NCI-H526 (cell line): ENCODE measurements at places on chromosomes 12 and 14.

DNA sequence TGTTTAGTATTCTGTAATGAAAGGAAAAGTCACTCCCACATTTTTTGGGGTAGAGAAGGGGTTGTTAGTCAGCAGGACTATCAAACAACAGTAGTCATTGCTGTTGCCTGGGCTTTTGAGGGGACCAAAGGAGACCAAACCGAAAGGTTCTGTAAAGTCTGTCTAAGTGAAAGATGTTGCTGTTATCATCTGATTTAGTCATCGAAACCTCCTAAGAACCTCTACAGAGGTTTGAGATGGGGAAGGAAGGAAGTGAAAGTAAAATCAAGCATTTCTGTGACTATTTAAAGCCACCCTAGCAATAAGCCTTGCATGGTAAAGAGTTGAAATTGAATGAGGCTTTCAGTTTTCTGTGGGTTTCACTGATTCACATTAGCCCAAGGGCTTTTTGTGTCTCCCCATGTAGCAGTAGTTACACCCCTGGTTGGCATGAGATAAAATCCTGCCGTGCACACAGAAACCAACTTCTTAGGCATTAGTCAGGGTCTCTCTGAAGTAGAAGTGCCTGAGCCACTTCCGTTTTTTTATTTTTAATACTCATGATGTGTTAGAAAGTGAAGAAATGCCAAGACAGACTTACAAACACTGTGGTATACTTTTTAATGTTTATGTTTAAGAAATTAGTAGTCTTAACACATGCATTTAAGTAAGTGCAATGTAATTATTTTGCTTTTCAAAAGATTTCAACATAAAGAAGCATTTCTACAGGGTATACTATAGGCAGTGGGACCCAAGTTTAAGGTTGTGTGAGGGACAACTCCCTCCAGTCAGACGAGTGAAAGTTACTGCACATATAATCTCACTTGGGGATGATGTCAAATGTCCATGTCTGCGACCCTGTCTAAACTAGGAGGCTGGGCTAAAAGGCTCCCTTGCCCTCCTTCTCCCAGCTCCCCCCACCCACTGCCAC, 50.4 kb downstream of the DYRK2 start:
- no peak for DNase-seq

- no peak for DNase-seq
Measured at GRCh38 chr12:83016218-83016835, 329.6 kb downstream of the TMTC2 start.

DNA sequence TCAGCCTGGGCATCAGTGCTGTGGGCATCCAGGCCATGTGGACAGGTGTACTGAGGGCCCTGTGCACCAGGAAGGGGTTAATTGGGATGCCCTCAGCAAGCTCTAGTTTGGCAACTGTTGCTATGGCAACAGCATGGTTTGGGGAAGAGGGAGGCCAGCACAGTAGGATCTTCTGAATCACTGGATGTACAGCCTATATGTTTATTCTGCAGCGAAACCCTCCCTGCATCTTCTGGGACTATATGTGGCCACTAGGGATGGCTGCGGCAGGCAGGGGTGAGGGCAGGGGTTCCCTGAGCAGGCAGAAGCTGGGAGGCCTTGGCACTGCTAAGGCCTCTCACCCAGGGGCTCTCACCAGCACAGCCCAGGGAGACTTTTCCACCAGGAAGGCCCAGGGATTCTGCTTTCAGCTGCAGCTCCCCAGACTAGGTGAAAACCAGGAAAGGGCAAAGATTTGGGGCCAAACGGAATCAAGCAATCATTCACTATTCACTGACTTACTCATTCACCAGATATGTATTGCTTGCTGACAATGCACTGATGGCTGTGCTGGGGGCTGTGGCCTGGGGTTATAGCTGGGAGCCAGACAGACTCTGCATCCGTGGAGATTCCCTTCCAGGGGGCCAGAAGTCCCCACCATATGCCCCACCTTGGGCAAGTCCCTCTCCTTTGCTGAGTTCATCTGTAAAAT, 42.8 kb downstream of the IRF2BPL start:
- DNase-seq = no peak

DNA sequence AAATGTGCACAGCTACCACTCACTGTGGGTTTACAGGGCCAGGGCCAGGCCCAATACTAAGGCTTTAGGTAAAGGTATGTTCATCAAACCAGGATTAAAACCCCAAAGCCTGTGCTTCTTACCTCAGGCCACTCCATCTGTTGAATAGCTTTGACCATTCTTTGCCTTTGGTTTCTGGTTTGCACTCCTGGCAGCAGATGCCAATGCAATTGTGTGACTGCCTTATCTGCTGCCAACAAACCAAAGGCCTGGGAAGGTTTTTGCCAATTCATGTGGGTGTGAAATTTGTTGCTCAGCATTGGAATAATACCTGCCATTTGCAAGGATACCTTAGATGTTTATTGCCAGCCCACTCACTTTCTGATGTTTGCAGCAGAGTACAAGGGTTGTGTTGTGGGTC, 221.6 kb downstream of the C12orf75 start:
- no peak for DNase-seq

DNA sequence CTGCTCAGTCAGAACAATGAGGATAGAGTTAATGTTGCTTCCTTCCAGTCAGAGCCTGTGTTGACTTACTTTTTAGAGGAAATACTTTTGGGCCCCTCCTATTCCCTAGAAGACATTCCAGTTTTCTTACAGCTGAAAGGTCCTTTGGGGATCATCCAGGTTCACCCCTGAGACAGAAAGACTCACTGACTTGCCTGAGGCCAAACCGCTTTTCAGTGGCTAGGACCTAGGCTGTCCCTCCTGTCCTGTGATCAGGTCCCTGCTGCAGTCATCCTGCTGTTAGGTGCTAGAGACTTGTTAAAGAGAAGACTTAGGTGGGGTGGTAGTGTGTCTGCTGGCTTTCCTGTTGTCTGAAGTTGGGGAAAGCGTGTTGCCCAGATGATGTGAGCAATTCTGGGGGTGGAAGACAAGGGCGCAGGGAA, 39.6 kb downstream of the SUSD6 start:
- no peak for DNase-seq

- DNase-seq = peak; percentile 80
Measured at GRCh38 chr14:104865081-104865630, at the start of gene CEP170B. TSS of gene CEP170B (plus strand) at chr14:104865268. CDS start at chr14:104868451, 3,183 bp downstream.

GRCh38 chr14:54639611-54640010, 72.7 kb downstream of the SAMD4A start:
- DNase-seq = no peak

GRCh38 chr14:41280745-41281144, 325.9 kb upstream of the LRFN5 start:
- DNase-seq = peak; percentile 39

GRCh38 chr14:59507063-59507751, 22.9 kb downstream of the JKAMP start:
- peak; percentile 86 for DNase-seq

DNA sequence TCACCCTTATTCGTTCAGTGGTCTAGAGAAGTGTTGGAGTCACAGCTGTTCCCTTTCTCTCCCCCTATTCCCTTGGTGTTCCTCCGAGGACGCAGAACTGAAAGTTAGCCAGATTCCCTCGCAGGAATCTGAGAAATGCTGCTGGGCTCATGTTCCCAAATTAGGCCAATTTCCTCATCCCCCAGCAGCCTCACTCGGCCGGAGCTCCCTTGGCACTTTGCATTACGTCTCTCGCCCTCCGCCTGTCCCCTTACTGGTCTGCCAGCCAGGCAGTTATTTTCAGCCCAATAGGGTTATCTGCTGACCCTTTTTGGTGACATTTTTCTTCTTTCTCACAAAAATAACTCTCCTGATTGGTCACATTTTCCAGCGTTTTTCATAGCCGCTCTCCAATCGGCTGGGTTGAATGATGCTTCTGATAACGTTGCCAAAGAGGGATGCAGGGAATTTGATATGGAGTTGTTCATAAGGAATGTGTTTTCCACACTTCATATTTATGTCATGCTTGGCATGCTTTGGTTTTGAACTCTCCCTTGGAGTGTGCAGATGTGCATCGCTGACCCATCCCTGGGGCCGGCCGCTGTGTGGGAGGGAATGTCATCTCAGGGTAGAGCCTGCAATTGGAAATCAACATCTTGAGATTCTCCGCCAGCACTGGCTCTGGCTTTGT, 9.9 kb downstream of the IFT43 start:
- DNase-seq = no peak

GRCh38 chr14:95998656-95999055, 40.5 kb upstream of the C14orf132 start:
- DNase-seq = peak; percentile 52

GRCh38 chr12:102880783-102881182, 36.3 kb downstream of the PAH start:
- DNase-seq = no peak

- peak; percentile 26 for DNase-seq
Measured at GRCh38 chr12:27305673-27306456, 26.8 kb upstream of the BMAL2 start.

GRCh38 chr12:63849641-63850040, 5.1 kb downstream of the SRGAP1 start:
- no peak for DNase-seq

GRCh38 chr14:103057372-103058163, at the start of gene CDC42BPB:
TSS of gene CDC42BPB (minus strand) at chr14:103057549. CDS start at chr14:103057173, 376 bp downstream.
- DNase-seq = peak; percentile 21

GRCh38 chr14:39175445-39176262, 600 bp downstream of the PNN start:
- DNase-seq = peak; percentile 67

GRCh38 chr12:46811185-46811584, 14.6 kb downstream of the SLC38A4 start:
- DNase-seq = no peak

- DNase-seq = no peak
Measured at GRCh38 chr12:75635606-75636444, 124.4 kb upstream of the KRR1 start.

DNA sequence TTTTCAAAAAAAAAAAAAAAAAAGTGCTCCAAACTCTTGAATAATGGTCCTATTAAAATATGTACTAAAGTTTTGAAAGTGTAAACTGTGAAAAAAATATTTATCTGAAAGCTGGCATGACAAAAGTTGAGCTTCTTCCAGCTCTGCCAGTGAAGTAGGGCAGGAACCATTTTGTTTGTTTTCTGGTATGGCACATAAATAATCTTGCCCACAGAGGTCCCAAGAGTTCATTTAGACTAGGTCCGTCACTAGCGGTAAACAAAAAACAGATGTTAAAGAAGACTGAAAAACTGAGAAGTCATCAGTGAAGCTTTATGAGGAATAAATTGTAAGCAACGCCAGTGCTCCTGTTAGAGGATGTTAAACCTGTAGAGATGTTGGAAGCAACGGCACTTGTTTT, 7.0 kb downstream of the ERP27 start:
- no peak for DNase-seq

- DNase-seq = peak; percentile 74
Measured at GRCh38 chr12:24948420-24948756, 513 bp downstream of the BCAT1 start.

DNA sequence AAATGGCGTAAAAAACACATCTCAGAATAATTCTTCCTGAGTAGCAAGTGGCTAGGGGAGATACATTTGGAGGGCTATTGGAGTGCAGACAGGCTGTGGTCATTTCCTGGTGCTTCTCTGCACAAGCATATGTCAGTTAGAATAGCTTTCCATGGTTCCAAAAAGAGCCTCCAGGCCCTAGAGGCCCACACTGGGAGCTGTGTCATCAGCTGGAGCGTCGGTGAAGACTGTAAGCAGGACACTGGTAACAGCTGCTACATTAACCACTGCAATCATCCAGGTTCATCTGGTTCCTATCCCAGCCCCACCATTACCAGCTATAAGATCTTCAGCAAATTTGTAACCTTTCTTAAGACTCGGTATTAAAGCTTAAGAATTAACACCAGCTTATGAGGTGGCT, 31.7 kb upstream of the APPL2 start:
- DNase-seq = no peak

GRCh38 chr14:75824318-75824717, 157.5 kb downstream of the TGFB3 start:
- DNase-seq = no peak

DNA sequence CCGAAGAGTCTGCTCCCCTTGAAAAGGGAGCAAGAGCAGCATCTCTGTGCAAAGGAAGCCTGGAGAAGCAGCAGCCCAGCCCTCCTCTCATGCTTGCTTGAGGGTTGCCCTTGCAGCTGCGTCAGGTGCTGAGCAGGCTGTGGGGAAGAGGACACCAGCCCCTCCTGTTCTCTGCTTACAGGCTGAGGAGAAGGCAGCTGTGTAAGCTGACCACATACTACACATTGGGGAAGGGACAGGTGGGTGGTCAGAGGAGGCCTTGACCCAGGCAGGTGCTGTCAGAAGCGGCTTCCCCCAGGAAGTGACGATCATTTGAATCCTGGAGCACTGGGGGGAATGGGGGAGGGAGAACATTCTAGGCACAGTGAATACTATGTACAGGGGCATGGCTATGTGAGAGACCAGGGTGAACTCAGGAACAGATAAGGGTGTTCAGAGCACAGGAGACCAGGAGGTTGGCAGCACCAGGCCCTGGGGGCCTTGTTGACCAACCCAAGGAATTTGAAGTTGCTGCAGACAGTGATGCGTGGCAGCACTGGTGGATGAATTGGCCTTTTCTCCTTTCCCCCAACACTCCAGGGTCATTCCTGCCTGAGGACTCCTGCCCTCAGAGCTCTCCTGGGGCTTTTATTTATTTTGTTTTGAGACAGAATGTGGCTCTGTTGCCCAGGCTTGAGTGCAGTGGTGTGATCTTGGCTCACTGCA, 2.7 kb upstream of the KLC1 start:
- DNase-seq = no peak

- no peak for DNase-seq
Measured at GRCh38 chr12:52585946-52586345, 12.3 kb upstream of the KRT74 start.

DNA sequence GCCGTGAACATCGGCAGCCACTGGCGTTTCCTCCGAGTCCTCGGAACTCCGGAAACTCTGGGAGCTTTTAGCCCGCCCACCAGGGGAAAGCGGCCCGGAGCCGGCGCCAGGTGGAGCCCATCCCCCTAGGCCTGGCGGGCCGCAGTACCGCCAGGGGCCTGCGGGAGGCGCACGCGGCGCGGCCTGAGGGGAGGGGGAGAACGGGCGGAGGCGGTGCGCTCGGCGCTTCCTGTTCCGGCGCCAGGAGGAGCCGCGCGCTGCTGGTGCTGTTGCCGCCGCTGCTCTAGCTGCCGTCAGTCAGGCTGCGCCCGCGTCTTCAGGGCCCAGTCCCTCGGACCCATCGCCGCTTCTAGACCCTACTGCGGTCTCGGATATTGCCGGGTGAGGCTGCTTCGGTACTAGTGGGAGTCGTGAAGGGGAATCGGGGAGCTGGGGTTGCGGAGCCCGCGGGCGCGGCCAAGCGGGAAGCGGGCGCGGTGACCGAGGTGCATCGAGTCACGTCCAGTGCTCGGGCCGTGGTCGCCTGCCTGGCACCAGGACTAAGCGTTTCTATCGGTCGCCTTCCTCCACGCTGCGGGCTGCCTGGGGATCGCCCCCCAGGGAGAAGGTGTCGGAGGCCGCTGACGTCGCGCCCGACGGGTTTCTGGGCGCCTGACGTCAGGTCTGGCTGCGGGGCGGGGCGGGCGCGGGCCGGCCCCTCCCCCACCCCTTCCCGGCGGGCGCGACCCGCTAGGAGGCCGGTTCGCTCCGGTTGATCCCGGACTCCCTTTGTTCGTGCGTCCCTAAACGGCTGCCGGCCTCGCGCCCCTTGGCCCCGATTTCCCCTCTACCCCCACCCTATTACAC, at the start of gene MAPK1IP1L:
TSS of gene MAPK1IP1L (plus strand) at position 225 of the 846 bp plus-strand sequence. CDS start 10,037 bp downstream, outside the sequence.
- DNase-seq = peak; percentile 94

- no peak for DNase-seq
Measured at GRCh38 chr12:14952299-14952921, 9.0 kb downstream of the ARHGDIB start.
